NCI-H460 (cell line): ENCODE measurements at places on chromosomes 7 and 10. TPM values are rescaled to one million over a fixed set of nuclear protein-coding genes. Genes with fewer than 3 reads are reported as not detected.

GRCh38 chr7:2471396-2471795, 4.8 kb downstream of the GRIFIN start:
- DNase-seq, result no peak

GRCh38 chr7:77453531-77453930, 37.4 kb upstream of the GSAP start:
- DNase-seq, result no peak

Gene LRRC18
- not detected in 2 replicates for total RNA-seq

DNA sequence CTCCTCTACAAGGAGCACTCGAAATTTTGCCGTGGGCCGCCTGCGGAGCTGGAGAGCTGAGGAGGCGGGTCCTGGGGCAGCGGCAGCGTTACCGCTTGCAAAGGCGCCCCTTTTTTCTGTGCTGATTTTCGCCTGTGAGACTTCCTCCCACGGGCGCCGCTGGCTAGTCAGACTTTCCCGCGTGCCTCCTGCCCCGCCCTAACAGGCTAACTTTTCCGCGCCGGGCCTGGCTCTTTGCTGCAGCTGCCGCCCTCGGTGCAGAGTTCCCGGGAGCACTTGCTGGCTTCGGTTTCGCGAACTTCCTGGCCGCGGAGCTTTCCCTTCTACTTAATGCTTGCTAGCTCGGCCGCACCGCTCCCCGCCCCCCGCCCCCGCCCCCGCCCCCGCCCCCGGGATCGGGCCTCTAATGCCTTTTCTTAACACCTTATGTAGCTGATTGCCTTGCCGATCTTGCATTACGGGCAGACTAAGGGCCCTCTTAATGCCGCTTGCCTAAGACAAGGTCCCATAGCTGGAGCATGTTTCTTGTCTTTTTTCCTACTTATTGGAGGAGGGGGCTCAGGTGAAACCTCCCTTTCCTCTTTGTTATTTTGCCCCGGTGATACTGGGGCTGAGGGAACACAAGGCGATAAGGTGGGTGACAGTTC, 37.9 kb upstream of the RASGEF1A start:
- no peak for DNase-seq

Gene ITGA8
- not detected in 2 replicates for total RNA-seq

Gene AASS
- 2.5 and 3.8 TPM in 2 replicates for total RNA-seq

DNA sequence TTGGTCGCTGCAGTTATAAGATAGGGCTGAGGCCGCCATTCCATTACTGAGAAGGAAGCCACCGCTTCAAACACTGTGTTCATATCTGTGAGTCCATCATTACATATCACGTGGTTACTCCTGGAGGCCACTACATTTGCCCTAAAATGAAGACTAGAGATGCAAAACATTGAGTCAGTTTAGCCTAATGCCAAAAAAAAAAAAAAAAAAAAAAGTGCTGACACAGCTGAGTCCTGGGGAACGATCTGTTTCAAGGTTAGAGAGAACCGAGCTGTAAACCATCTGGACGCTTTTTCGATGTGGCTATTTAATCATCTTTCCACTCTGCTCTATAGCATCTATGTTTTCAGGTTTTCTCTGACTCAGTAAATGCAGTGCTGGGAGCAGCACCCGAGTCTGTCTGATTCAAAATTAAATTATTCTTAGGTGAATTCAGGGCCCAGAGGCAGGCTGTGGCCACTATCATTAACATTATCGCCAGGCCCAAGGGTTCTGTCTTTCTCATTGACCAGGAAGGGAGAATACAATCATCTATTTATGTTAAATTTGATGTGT, 449.1 kb downstream of the PAXIP1 start:
- no peak for DNase-seq

Gene NXPH1
- total RNA-seq, result 1.1 and 2.4 TPM in 2 replicates

DNA sequence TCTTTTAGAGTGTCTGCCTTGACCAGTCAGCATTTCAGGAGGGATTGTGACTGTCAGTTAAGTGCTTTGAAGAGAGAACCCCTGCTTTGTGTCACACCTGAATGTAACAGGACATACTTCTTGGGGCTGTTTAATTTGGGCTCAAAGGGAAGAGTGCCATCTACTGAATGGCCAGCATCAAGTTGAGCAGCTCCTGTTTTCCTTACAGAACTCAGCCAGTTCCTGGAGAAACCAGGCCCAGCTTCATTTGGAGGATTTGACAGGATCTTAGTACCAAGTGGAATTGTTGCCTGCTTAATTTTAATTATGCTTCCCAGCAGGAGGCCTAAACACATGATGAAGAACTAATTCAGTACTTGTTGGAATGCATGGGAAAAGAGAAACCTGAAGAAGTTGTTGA, 8.3 kb downstream of the ADD3 start:
- DNase-seq, result no peak

Gene NEURL1
- total RNA-seq, result 0.14 TPM in 1 of 2 replicates, not detected in the other

DNA sequence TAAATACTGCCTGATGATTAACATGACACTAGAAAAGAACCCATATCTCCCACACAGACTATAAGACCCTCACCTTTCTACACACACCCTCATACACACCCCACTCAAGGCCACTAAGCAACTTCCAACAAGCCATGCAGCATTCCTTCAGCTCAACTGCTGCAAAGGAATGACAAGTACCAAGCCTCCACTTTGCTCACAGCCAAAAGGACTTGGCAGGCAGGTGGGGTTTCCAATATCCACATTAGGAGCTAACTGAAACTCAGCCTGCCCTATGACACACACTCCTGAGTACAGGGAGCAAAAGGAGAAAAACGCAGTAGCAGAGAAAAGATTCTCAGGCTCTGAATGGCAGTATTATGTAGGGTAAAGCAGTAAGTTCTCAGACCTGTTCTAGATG, 13.4 kb downstream of the USP54 start:
- no peak for DNase-seq

Gene ZFAND2A
- total RNA-seq, result 36.7 and 40.0 TPM in 2 replicates
